ENCODE measurements at places on chromosomes 5 and 9.

DNA sequence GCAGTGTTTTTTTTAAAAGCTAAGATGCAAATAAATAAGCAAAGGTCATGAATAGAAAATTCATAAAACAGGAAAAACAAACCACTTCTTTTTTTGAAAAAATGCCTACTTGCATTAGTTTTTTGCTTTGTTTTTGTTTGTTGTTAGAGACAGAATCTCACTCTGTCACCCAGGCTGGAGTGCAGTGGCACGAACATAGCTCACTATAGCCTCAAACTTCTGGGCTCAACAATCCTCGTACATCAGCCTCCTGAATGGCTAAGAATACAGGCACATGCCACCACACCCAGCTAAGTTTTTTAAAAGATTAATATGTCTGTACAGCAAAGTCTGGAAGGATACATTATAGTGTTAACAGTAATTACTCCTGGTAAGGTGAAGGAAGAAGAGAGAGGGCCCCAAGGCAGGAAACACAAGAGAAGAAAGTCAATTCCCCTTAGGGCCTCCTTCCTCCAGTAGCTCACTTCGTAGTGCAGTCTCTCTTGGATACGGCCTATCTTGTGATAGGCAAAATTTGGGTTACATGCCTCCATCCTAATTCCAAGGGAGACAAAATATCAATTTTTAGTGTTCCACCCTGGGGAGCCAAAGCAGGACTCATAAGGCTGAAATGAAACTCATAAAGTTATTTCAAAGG is 15.3 kb downstream of the FAM169A start:
- no peak for DNase-seq

DNA sequence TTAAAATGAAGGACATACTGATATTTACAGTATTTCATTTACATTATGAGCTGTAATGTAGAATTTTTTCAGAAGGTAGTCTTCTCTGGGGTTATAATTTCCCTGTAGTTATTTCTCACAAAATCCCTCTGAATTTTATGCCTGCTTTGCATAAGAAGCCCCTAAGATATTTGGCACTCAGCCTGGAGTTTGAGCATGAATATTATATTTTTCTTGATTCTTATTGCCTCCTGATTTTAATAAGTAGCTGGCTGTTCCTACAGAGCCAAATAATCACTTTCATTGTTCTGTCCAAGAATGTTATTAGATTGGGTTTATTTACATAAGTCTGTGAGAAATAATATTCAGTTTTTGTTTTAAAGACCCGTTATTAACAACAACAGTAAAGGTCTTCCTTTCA is 195.0 kb downstream of the FER start:
- no peak for DNase-seq

- no peak for DNase-seq
These were observed 1258.6 kb downstream of the CDH12 start for GRCh38 chr5:21594566-21594965.

- DNase-seq = no peak
These were observed 109.4 kb downstream of the FEM1C start for GRCh38 chr5:115435065-115435777.

GRCh38 chr9:81656004-81656403 is 33.3 kb downstream of the TLE1 start:
- DNase-seq = no peak

GRCh38 chr9:130174920-130175321 is 2.7 kb downstream of the NCS1 start:
- DNase-seq = no peak

- no peak for DNase-seq
These were observed 95.1 kb upstream of the FCN2 start for GRCh38 chr9:134785325-134786108.

DNA sequence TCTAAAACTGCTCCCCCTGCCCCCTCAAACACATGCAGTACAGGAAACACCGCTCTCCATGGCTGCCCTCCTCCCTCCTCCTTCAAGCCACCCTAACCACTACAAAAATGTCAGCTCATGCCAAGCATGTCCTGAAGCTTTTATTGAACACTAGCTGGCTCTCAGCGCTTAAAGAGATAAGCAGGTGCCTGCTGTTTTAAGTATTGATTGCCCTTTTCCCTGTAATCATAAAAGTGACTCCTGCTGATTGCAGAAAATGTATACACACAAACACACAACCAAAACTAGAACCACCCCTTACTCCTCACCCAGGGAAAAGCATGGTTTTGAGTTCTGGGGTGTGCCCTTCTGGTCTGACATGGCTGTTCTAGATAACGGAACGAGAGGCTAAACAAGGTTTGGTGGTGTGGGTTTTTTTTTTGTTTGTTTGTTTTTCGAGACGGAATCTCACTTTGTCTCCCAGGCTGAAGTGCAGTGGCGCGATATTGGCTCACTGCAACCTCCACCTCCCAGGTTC is 3.7 kb upstream of the UCK1 start:
- no peak for DNase-seq

GRCh38 chr5:147393874-147394672 is 115.8 kb downstream of the DPYSL3 start:
- no peak for DNase-seq

DNA sequence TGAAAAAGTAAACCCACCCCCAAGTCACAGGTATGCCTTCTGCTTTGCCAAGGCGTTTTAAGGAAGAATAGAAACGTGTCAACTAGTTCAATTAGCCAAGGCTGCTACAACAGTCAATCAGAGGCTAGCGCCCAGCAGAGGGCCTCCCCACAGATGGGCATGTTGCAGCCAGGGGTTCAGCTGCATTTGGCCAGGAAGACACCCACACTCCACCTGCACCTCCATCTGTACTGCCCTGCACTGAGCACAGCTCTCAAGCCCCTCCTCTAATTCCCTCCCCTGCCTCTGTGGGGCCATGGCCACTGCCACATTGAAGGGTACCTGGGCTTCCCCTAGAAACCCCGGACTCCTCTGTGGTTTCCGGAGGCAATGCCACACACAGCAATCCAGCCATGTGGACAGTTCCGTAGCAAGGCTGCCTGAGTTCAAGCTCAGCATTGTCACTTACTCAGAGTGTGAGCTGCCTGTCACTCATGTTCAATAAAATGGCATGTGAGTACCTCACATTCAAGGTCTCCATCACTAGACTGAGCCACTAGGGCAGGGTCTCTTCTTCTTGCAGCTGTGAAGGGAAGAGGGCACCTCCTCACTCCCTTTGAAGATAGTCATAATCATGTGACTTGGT is 248.4 kb downstream of the IRX2 start:
- DNase-seq = no peak

GRCh38 chr9:104833696-104834095 is 69.8 kb downstream of the NIPSNAP3B start:
- DNase-seq = no peak

DNA sequence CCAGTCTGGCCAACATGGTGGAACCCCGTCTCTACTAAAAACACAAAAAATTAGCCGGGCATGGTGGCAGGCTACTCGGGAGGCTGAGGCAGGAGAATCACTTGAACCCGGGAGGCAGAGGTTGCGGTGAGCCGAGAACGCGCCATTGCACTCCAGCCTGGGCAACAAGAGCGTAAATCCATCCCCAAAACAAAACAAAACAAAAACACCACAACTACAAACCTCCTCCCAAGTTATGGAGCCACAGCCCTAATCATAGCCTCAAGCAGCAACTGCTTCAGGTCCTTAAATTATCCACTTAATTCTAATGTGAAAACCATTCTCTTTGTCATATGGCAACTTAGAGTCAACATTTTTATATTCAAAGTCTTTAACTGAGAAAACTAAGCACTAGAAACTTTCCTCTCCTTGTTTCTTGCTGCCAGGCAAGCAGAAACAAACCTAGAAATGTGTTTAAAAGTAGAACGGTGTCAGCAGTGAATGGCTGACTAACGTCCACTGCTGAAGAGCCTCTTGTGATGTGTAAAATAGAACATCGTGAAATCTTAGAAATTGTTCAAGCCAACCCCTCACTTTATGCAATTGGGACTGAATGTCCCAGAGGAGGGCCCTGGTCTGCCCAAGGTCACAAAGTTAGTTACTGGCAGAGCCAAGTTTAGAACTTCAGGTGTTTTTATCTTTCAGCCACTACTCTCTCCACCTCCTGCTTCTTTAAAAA is 5.7 kb downstream of the TMEM245 start:
- DNase-seq = no peak

GRCh38 chr9:122115176-122116035 is 22.3 kb upstream of the TTLL11 start:
- no peak for DNase-seq

DNA sequence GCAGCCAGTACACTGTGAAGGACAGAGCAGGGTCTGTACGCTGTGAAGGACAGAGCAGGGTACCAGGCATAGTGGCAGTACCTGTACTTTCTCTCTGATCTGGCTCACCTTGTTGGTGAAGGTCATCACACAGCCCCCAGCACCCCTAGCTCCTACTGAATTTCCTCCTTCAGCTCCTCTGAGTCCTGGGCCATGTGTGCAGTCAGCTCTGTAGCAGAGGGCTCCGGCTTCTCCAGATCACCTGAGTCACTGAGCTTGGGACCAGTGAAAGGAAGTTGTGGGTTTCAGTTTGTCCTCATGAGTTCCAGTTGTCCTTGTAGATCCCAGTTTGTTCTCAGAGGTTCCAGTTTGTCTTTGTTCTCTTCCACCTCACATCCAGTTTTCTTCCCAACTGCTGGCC is 5.5 kb downstream of the NUDT2 start:
- no peak for DNase-seq

DNA sequence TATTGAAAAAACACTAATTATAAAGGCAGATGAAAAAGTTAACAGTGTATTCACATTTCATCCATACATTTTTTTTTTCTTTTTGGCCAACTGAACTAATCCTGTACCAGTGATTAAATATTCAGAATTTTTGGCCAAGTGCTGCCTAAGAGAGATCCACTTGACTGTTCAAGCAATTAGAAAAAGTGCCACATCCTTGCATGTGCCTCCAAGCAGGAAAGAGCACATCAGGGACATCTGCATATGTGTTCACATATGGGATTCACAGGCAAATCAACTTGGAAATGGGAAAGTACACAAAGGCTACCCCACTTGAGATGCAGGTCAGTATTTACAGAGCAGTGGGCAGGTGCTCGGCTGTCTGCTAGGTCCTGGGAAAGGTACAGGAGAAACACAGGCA is 163.3 kb upstream of the LHFPL2 start:
- no peak for DNase-seq

DNA sequence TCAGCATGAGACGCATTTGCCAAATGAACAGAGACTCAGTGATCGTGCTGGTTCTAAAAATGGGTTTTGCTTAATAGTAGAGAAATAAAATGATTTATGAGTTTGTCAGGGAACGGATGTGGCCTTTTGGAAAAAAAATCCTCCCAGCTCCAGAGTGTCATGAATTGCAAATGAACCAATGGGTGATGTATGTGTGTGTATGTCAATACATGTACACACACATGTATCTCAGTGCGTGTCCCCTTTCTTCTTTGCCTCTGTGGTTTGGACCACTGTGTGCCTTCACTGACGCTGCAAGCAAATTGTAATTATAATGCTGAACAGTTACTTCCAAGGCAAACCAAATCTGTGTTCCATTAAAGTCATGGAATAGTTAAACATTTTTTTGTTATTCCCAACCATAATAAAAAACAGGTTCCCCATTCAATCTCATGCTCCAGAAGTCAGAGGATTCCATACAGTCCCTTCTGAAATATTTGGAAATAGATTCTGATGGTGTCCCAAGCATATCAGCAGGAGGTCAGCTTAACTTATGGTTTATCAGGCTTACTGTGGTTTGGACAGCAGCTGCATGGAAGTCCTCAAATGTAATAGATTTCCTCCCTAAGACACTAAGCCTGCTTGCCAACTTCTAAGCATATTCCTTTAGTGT is 630.5 kb downstream of the ACTL7B start:
- DNase-seq = no peak

- no peak for DNase-seq
These were observed 198.6 kb downstream of the PAX5 start for GRCh38 chr9:36835271-36835996.

DNA sequence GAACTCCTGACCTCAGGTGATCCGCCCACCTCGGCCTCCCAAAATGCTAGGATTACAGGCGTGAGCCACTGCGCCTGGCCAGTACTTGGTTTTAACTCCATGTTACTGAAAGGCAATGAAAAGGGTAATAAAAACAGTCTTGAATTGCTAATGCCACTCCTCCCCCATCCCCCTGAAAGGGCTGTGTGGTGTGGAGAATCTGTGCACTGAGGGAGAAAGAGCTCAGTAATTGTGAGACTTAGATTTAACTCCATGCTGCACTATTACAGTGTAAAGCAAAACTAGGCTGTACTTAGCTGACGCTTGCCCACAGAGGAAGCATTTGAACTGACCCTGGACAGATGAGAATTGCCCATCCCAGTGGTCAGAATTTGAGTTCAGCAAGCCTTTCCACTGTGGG is 1662.4 kb upstream of the ACO1 start:
- DNase-seq = peak; percentile 17

DNA sequence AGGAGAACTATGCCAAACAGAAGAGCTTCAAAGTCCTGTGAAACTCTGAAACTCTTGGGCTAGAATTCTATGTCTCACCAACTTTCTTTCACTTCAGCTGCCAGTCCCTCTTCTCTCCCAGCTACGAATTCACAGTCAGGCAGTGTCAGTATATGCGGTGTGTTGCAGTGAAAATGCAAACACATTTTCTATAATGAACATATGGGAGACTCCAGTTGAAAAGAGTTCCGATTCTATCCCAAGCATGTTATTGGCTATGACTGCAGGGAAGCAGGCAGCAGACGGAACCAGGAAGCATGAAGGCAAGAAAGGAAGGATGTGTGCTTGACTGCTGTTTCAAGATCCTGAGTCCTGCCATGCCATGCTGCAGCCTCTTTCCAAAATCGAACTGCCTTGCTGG is 515.7 kb upstream of the TLE4 start:
- DNase-seq = no peak

GRCh38 chr5:43409809-43410271 is 2.4 kb downstream of the CCL28 start:
- no peak for DNase-seq

- DNase-seq = no peak
These were observed 42.8 kb upstream of the LHFPL2 start for GRCh38 chr5:78691084-78691960.

DNA sequence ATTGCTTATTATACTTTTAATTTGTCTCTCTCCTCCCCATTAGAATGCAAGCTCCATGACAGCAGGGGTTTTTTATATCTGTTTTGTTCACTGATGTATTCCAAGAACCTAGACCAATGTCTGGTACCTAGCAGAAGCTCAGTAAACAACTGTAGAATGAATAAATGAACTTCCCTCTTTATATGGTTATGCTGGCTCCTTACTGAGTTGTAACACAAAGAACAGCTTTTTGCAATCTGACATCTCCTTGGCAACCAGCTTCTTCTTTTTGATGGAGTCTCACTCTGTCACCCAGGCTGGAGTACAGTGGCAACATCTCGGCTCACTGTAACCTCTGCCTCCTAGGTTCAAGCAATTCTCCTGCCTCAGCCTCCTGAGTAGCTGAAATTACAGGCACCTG is 13.6 kb downstream of the TRMO start:
- no peak for DNase-seq

DNA sequence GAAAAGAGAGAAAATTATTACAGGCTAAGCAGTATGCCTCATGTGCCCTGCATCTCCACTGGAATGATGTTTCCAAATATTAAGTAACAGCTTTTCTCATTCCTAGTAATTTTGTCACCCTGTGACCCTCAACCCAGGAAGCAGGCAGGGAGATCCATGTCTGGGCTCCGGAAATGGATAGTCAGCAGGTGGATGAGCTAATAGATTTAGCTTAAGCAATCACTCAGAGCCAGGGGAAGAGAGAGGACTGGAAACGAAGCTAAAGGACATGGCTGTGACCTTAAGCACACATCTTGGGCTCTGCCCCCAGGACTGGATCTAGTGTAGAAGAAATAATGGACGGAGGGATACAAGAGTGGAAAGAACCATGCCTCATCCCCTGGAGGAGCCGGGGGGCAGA is 89.5 kb downstream of the ARSB start:
- DNase-seq = no peak

GRCh38 chr5:96384353-96384752 is 48.7 kb downstream of the PCSK1 start:
- DNase-seq = no peak
